ENCODE measurements at places on chromosomes 16 and 17.
A peak's percentile ranks its signal among the peaks of the same experiment; 100 is the strongest.

DNA sequence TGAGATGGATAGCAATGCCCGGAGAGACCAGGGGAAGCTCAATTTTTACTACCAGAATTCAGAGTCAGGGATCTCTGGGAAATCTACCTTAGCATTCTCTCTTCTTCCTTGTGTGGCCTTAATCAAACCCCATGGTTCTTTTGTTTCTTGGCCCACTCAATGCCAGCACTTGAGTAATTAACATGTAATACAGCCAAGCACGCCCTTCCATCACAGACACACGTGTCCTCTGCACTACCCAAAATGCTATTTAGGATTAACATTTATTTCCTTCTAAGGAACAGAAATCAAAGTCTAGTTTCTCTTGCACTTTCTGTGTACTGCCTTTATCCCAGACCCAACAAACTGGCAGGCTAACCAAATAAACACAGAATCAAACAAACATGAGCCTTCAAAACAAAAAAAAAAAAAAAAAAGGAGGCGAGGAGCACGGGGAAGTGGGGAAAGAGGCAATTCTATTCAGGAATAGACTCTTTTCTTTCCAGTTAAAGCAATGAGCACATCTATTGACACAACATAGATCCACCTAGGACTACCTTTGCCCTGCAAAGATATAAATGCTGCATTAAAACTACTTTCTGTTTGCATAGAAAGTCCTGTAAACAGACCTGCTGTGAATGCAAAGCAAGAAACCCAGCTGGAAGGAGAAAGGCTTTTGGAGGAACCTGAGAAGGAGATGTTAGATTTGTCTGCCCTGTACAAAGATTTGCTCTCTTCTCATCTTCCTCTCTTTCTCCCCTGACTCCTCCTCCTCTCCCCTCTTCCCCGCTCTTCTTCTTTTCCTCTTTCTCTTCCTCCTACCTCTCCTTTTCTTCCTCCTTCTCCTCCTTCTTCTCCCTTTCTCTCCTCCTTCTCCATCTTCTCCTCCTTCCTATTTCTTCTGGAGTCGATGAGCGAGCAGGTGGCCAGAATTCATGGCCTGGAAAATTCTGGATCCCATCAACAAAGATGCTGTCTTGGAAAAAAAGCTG is 294.4 kb downstream of the NPIPA8 start:
- no peak for DNase-seq

DNA sequence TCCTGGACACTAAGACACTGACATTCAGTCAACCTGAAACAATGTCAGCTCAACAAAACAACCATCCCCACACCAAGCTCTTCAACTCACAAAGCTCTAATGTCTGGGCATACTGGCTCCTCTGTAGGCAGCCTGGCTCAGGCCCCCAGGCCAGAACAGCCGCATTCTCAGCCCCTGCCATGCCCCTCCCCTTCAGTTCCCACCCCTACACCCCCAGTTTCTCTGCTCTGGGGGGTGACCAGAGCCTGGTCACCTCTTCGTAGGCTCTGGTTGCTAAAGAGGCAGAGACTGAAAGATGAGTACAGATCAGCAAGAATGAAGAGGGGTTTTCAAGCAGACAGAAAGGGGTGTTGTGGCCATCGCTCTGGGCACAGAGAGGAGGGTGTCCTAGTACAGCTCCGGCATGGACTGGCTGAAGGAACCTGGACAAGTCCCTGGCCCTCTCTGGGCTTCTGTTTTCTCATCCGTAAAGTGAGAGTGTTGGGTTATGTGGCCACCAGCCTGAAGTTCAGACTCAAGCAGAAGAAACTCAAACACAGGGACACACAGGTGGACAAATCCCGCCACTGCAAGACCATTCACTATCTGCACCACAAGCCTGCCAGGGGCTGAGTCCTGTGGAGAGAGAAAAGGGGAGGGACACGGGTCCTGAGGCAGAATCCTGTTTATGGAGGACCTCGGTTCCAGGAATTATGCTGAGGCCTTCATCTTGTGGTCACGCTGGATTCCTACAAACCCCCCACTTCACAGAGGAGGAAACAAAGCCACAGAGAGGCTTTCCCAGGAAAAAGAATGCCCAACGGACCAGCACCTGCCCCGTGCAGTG is 987 bp upstream of the SLC4A1 start:
- DNase-seq, result no peak

DNA sequence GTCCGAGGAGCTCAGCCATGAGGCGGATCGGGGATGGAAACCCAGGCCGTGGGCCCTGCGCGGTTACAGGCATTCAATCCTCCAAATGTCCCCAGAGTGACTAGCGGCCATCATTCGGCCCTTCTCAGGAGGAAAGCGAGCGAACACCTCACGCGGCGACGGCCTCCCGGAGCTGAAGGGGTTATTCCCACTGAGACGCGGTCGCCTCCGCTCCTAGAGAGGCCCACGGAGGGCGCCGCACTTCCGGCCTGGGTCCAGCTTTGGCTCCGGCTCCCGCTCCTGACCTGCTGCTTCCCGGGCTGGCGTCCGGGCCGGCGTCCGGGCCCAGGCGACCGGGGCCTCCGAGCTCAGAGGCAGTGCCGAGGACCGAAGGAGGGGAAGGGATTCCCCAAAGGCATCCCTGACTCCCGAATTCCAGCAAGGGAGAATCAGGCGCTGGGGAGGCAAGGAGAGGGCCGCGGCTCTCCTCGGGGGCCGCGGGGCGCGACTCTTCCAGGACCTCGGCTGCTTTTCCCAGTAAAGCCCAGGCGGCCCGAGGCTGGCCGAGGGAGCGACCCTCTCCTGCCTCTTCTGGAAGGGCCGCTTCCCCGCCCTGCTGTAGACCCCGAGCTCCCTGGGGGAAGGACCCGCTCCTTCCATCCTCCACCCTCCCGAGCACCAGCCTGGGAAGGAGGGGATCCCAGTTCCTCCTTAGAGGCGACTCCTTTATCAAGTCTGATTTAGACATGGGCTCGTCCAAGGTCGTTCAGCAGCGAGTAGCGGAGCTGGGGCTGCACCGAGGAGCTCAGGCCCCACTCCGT is 18.6 kb upstream of the ZNF629 start:
- peak; percentile 67 for DNase-seq

GRCh38 chr17:80071116-80071841 is 30.1 kb upstream of the GAA start:
- DNase-seq, result no peak

GRCh38 chr16:81094771-81095251 is 1.4 kb downstream of the GCSH start:
- no peak for DNase-seq

- peak; percentile 55 for DNase-seq
These were observed 14.0 kb downstream of the COPZ2 start for GRCh38 chr17:48023400-48024148.

GRCh38 chr16:67430977-67431774 is at the start of gene HSD11B2:
HSD11B2 (plus strand) TSS chr16:67431121; CDS start chr16:67431249, 128 bp downstream.
- DNase-seq, result peak; percentile 72

GRCh38 chr16:86316967-86317812 is 193.1 kb upstream of the FOXF1 start:
- no peak for DNase-seq

DNA sequence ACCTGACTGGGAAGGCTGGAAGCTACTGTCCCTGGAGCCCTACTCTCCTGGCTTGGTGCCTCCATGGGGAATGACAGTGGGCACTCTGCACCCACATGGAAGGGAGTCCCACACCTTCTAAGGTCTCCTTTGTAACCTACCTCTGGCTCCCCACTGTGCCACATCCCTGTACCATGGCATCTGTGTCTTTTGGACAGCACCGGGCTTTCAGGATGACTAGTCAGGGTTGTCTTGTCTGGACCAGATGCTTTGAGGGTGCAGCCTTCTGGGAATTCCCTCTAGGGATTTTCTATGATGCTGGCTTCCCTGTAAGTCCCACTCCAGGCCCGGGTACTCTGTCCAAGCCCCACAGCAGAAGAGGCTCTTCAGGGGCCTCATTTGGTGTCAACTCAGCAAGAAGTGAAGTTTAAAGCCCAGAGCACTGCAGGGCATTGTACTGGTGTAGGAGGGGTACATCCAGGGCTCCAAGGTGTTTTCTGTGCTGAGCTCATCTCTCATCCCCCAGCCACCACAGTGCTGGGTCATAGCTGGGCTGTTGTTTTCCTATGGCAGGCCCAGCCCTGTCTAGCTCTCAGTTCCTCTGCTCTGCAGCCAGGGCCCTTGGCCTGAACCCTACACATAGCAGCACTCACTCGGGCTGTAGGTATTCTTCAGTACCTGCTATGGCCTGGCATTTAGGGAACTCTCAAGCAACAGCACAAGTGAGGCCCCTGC is 255.3 kb downstream of the CPPED1 start:
- no peak for DNase-seq

GRCh38 chr17:34504814-34505484 is 74.4 kb upstream of the TMEM132E start:
- DNase-seq, result no peak

- no peak for DNase-seq
These were observed 35.9 kb upstream of the NUDT7 start for GRCh38 chr16:77686385-77686784.
